ENCODE measurements at places on chromosomes 2 and 18.

GRCh38 chr2:122927197-122927596 lies 1097.9 kb upstream of the CNTNAP5 start:
- DNase-seq = peak; percentile 6

DNA sequence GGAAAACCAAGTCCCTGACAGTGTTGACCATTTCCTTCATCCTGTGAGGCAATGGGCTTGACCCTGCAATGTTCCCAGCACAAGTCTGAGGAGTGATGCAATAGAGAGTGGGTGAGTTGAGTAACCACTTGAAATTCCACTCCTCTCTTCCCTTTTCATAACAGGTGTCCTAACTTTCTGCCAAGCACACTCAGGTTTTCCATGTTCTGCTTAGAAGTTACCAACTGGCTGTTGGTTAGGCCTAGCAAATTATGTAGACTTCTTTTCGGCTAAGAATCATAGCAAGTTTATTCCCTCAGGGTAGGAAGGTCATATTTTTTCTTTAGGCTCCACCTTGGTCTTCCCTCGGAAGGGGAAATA lies 11.5 kb downstream of the GNLY start:
- no peak for DNase-seq

DNA sequence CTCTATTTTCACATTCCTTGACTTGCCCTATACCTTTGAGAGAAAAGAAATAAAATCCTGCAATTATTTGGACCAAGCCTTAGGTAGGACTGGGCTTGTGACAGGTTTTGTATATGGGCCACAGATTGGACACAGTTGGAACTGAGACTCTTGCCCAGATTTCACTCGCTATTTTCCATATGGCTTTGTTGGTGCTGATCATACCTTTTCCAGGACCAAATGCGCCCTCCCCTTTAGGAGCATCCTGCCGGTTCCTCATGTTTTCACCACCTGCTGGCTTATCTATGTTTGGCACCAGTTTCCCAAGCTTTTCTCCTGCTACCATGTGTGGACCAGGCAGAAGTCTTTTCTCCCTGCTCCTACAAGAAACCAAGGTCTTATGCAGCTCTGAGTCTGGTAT lies 494.9 kb downstream of the EPHA4 start:
- DNase-seq = no peak

DNA sequence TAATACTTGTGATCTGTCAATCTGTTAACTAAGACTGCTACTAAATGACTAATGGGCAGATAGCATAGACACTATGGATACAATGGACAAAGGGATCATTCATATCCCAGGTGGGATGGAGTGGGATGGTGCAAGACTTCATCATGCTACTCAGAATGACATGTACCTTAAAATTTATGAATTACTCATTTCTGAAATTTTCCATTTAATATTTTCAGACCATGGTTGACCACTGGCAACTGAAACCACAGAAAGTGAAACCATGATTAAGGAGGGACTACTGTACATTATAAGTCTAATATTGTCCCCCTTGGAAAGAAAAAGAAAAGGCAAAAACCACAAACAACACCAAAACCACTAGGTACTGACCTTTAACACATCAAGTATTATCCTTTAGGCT lies 247.0 kb upstream of the SYT4 start:
- no peak for DNase-seq

GRCh38 chr2:134029418-134029817 lies 224.5 kb upstream of the MGAT5 start:
- DNase-seq = no peak

DNA sequence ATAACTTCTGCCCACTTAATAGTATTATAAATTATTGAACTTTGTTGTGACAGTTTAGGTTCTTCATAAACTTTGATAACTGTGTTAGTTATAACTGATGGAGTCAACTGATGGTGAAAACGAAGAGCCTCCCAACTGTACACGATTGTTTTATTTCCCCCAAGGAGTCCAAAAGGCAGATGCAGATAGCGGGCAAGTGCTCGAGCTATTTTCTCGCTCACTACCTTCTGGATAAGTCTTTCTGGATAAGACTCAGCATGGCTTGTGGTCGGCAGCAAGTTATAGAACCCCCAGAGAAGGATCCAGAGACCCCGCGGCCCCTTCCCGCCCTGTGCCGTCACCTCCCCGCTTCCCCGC lies 517 bp downstream of the GCFC2 start:
- DNase-seq = peak; percentile 36

- DNase-seq = no peak
These were observed 287.8 kb upstream of the CCDC68 start for GRCh38 chr18:55247032-55247431.

DNA sequence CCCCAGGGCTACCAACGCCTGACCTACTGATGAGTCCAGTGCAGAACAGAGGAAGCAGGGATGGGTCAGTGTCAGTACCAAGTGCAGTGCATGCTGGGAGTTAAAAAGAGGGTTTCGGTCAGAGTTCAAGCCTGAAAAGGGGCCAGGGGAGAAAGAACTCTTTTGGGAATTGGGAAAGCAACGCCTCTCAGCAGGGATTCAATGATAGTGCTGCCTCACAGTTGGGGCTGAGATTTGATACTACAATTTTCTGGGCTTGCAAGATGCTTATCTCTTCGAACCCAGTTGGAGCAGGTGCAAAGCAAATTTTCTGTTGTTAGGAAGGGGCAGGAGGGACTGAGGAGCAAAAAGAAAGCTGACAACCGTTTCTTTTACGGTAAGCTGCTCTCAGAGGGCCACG lies 82.6 kb downstream of the CERKL start:
- DNase-seq = no peak

GRCh38 chr2:29448096-29448688 lies 333.0 kb downstream of the CLIP4 start:
- no peak for DNase-seq

- DNase-seq = no peak
These were observed 560 bp upstream of the DUSP2 start for GRCh38 chr2:96145848-96146152.

GRCh38 chr2:160141912-160142311 lies 58.2 kb downstream of the ITGB6 start:
- no peak for DNase-seq

- DNase-seq = peak; percentile 36
These were observed 18.4 kb downstream of the ATOH8 start for GRCh38 chr2:85772019-85772745.

- no peak for DNase-seq
These were observed 63.6 kb upstream of the ACSL3 start for GRCh38 chr2:222797261-222797660.

DNA sequence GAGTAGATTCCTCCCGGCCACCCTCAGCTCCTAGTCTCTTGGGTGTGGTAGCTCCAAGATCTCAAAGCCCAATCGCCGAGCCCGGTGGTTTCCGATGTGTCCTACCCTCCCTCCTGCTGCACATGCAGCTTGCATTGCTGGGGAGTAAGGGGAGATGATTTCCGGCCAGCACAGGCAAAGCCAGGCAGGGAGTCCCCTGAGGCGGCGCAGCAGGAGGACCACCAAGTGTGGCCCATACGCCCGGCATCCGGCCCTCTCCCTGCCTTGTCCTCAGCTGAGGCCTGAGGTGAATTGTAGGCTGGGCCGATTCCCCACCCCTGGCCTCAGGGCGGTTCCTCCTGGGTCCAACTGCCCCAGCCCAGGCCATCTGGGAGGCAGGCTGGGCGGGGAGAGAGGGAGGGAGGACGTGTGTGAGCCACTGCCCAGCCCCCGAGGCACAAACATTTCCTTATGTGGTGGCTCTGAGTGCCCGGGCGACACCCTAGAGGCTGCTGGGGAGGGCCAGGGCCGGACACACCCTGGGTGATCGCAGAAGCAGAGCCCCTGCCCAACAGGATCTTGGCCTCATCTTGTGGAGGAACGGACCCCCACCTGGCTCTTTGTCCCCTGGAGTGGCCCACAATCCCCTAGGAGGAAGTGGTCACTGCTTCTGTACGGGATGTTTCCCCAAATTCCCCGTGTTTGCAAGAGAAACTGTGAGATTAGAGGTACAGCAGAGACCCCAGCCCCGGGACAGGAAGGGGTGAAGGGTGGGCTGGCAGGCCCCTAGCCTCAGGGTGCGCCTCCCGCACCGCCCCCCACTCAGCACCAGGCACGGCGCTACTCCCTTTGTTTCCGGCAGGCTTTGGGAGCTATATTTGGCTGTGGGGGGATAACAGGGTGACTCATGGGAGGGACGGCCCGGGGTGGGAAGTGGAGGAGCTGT lies 41.9 kb upstream of the PTMA start:
- peak; percentile 88 for DNase-seq

- no peak for DNase-seq
These were observed 227.7 kb downstream of the ALPK2 start for GRCh38 chr18:58401191-58401590.

DNA sequence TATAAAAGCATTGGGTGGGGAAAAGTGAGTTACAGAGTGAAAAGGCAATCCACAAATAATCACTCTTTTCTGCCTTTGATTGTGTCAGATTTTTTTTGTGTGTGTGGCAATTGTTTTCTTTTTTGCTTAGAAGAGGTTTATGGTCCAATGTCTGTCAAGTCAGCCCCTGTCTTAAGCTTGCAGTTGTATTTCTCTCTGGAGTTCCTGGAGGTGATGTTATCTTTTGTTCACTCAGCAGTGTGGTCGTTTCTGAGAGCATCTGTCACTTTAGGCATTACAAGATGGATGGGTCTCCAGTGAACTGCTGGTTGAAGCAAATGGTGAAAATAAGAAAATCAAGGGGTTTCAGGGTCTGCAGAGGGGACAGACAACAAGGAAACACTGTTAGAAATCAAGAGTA lies 121.3 kb downstream of the GREB1L start:
- peak; percentile 74 for DNase-seq

DNA sequence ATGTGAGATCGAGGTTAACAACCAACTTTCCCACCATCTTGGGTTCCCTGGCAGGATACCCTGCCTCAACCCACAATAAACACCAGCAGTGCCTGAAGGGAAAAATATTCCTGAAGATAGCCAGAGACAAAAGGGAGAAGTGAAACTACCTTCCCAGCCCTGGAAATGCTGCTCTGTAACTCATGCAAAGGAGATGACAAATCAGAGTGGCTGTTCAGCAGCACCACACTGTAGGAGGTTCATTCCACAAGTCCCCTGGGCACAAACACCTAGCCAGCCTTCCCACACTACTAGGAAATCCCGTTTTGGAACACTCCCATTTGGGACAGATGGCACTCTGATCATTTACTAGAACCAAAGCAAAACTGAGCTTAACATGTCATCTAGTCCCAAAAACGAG lies 190.7 kb upstream of the RBBP8 start:
- DNase-seq = no peak

- DNase-seq = no peak
These were observed 44.3 kb downstream of the RDH14 start for GRCh38 chr2:18516112-18516511.

GRCh38 chr2:8547284-8548064 lies 134.4 kb upstream of the ID2 start:
- DNase-seq = no peak

DNA sequence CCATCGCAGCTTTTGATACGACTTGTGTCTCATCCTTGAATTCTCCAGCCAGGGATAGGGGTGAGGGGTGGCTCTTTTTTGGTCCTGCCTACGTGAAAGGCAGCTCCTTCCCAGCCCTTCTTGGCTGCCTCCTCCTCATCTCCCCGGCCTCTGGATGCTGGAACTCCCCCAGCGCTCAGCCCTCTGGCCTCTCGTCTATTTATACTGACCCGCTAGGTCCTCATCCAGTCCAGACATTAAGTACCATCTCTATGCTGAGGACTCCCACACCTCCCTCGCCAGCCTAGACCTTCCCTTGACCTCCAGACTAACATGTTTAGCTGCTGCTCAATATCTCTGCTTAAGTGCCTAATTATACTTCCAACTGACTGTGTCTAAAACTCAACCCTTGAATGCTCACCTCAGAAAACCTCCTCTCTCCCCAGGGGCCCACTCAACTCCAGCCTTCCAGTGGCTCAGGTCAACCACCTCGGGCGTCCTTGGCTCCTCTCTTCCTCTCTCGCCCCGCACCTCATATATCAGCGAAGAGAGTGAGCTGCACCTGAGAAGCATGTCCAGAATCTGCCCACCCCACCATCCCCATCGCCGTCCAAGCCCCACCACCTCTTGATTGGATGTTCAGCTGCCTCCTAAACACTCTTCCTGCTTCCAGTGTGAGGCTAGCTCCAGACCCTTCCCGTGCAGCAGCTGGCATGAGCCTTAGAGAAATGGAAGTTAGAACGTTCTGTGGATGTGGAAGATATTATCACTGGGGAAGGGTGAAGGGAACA lies 34.8 kb downstream of the TOGARAM2 start:
- no peak for DNase-seq

DNA sequence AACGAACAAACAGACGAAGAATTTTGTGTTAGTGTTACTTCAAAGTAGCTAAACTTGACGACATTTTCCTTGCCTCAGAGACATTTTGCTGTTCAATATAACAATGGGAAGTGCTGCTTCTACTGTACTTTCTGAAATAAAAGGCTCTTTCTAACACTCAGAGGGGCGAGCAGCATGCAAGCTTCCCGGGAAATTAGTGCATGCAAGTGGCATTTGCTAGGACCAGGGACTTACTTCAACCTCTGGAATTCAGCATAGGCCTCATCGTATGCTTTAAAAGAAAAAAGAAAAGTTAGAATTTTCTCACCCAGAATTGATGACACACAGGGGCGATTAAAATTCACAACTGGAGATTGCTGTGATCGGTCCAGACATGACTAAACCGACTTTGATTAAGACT lies 62.5 kb upstream of the LPIN2 start:
- DNase-seq = no peak

- DNase-seq = no peak
These were observed 2.1 kb upstream of the TMEM131 start for GRCh38 chr2:97997784-97998392.

DNA sequence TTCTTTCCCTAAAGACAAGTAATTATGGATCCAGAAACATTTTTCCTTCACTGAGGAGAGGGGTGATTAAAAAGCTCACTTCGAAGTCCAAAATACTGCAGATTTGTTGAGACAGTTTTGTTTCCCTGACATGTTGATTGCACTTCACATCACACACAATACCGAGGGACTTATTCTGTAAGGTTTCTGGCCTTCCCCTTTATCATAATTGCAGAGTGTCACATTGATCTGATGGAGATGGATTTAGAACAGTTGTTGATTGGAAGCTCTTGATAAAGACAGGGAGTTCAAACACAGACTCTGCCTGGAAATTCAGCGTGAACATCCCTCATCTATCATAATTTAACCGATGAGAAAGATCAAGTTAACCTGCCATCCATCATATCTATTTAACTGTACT lies 163.6 kb downstream of the PTPRM start:
- no peak for DNase-seq

DNA sequence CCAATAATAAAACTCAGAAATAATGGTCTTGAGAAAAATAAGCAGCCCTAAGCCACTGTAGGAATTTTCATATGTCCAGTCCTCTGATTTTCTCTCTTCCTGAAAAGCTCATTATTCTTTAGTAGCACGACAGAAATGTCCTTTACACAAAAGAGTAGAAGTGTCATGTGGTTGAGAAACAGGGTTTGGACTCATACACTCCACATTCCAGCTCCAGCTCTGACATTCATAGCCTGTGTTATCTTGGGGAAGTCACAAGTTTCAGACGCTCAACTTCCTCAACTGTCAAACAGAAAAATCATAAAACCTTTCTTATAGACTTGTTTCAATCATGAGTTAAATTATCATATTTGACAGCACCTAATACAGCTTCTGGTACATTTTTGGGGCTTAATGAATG lies 511.5 kb downstream of the TNS1 start:
- no peak for DNase-seq
